Stimulated activated CD8-positive, alpha-beta memory T cell treated with anti-CD3 and anti-CD28 coated beads, Interleukin-4, amount 100 ng/mL, for 48 hours (primary cell): ENCODE measurements at places on chromosomes 16 and 17.
A peak's percentile ranks its signal among the peaks of the same experiment; 100 is the strongest.

DNA sequence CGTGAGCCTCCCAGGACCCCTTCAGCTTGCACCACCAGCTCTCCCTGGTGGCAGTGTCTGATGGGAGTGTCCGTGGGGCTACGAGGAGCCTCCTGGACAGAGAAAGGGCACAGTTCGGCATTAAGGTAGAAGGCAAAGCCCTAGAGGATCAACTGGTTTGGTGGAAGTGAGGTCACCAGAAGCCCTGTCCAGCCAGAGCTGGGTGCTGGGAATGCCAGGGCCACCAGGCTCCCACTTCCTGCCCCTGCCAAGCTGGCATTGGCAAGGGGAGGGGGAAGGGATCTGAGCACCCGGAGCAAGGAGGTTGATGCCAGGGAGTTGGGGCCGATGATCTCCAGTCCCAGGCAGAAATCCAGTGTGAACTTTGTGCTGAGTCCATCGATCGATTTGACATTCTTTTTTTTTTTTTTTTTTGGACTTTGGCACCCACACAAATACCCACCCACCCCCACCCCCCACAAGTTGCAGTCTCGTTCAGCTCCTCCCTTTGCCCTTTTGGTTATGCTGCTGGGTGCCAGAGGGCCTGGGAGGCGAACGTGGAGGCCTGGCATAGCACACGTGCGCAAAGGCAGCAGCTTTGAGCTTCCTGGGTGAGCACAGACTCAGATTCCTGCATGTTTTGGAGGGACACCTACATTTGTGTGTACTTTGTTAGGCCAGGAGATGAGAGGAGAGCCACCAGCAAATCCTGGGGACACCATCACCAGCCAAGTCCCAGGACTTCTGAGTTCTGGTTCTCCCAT is 2.1 kb downstream of the NHERF1 start:
- DNase-seq, result peak; percentile 41

- DNase-seq, result no peak
These were observed 171.4 kb downstream of the COPRS start for GRCh38 chr17:31687505-31688126.

GRCh38 chr16:13270602-13271001 is 369.2 kb downstream of the SHISA9 start:
- DNase-seq, result no peak

DNA sequence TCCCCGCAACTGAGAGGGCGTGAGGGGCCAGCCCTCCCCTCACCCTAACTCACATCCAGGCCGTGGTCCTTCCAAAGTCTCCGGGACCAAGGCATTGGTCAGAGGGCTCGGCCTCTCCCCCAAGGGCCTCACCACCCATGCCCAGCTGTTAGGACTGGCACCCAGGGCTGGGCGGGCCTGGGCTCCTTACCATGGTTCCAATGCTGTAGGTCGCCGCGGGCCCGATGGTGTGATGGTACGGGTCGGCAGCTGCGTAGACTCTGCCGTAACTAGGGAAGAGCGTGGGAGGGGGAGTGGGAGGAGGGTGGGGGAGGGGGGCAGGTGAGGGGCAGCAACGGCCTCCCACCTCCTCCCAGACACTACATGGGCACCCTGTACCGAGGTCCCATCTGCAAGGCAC is 19.6 kb downstream of the ENGASE start:
- DNase-seq, result no peak

- DNase-seq, result peak; percentile 72
These were observed 56.6 kb upstream of the GSE1 start for GRCh38 chr16:85556456-85557082.

DNA sequence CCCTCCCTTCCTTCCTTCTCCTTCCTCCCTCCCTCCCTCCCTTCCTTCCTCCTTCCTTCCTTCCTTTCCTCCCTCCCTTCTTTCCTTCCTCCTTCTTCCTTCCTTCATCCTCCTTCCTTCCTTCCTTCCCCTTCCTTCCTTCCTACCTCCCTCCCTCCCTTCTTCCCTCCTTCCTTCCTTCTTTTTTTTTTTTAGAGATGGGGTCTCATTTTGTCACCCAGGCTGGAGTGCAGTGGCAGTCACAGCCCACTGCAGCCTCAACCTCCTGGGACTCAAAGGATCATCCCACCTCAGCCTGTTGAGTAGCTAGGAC is 44.6 kb downstream of the COX4I1 start:
- DNase-seq, result no peak

DNA sequence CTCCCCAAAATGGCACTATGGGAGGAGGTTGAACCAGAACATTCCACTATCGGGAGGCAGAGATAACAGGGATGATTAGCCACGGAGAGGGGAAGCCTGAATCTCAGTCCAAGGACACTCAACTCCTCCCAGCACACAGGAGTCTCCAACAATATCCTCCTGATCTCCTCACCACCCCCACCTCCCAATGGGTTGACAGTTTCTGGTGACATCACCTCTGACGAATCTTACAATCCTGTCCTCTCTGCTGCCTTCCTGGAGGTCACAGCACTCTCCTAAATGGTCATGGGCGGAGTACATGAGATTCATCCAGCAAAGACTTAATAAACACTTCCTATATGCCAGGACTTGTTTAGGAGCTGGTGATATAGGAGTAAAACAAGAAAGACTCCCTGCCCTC is 80.9 kb downstream of the SLC6A2 start:
- DNase-seq, result no peak

DNA sequence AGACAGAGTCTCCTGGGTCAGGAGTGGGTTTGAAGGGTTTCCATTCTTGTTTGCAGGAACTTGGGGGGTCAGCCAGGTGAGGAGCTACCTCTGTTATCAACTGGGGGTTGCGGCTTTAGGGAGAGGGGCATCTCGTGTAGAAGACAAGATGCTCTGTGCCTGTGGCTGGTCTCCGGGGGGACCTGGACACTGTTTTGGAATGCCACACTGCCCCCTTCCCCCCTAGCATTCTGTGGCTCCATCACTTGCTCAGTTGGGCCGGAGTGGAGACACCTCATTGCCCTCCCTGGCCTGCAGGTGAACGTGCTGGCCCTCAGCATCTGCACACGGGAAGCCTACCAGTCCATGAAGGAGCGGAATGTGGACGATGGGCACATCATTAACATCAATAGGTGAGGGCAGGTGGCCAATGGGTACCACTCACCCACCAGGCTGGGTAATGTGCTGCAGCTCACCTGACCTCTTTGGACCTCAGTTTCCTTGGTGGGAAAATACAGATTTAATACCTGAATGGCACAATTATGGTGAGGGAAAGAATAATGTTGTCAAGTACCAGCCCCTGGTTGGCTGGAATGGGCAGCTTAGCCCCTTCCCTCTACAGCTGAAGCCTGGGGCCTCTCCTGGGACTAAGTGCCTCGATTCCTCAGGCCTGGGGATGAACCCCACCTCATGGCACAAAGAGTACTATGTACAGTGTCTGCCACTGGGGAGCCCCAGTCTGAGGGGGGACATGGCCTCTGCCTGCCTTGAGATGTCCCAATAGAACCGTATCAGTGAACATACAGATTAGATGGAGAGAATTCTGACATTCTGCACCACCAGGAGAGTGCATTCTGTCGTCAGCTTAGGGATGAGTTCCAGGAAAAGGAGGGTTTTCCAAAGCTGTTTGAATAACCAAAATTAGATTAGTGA is 3.3 kb upstream of the MRM1 start:
- DNase-seq, result no peak

DNA sequence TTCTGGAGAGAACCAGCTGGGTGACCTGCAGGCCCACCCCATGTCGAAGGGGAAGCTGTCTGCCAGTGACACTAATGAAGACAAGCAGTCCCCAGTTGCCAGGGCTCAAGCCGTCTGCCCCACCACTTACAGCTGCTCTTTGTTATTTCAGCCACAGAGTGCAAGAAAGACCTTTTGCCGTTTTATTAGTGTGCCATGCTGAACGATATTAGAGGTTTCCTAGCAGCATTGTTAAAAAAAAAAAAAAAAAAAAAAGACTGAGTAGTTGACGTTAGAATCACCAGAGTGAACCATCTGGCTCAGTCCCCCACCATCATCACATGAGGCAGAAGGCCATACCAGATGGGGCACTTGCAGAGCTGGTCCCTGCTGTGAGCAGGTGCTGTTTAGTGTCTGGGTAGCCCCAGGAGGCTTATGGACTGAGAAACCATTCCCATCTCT is 26.5 kb upstream of the SLC39A11 start:
- DNase-seq, result no peak

DNA sequence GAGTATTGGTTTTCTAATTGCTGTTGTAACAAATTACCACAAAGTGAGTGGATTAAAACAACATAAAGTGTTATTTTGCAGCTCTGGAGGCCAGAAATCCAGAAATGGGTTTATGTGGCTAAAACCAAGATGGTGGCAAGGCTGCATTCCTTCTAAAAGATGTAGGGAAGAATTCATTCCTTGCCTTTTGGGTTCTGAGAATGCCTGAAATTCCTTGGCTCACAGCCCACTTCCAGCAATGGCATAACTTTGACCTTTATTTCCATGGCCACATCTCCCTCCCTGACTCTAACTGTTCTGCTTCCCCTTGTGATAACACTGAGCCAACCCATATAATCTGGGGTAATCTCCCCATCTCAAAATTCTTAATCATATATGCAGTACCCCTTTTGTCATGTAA is 269.6 kb upstream of the RPL38 start:
- DNase-seq, result no peak

DNA sequence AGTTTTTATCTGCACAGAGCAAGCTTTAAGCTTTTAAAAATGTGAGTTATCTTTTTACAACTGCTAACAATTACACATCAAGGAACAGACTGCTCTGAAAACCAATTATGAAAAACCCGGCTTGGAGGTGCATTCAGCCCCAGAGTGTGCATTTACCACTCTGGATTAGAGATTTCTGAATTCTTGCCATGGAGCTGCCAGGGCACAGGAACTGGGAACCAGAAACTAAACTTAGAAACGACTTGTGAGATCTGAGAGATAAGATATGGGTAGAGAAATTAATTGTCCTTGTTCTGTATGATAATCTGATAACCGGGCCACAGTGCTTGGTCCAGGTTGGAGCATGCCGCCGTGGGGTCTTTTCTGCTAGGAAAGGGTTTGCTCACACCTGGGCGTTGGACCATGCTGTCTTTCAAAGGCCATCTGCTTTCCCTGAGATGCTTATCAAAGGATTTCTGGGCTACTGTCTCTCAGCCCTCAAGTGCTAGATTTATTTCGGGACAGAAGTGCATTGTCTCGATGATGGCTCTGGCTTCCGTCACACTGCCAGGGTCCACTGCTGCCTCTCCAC is 210.0 kb downstream of the MAF start:
- DNase-seq, result no peak

DNA sequence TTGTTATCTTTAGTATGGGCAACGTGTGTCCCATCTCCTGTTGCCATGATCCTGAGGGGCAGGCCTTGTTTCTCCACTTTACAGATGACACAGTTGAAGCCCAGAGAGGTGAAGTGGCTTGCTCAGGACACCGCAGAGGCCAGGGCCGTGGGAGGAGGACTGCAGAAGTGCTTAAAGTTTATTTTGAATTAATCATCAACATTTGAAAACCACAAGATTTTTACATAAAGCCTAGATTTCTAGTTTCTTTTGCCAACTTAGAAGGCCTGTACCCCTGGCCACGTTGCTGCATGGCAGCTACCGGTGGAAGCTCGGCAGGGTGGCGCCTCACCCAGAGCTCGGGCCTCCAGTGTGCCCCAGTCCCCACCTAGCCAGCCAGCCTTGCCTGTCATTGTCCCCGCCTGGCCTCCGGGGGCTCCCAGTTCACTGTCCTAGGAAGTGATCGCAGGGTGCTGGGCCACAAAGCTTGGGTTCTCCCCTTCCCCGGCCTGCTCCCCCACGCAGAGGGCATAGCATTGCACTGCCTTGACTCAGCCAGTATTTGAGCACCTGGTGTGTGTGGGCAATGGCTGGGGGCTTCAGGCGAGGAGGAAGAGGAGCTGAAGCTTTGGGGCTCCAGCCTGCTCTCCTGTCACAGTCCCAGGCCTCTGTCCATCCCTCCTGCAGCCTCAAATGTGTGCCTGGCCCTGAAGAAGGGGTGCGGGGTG is 14.8 kb upstream of the ADCY7 start:
- DNase-seq, result peak; percentile 30

DNA sequence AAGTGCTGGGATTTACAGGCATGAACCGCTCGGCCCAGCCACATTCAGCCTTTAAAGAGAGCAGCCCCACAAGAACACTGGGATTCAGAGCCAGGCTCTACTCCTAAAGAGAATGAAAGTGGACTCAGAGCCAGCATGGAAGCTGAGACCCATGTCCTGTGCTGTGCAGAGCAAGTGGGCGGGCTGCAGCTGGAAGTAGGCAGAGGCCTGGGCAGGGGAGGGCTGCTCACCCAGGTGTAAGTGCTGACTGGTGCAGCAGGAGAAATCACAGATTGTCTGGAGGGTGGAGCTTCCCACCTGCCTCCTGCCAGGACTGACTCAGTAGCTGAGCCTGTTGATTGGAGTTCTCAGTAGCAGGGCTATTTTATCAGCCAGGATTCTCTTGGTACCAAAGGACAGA is 178.7 kb downstream of the KATNIP start:
- no peak for DNase-seq

DNA sequence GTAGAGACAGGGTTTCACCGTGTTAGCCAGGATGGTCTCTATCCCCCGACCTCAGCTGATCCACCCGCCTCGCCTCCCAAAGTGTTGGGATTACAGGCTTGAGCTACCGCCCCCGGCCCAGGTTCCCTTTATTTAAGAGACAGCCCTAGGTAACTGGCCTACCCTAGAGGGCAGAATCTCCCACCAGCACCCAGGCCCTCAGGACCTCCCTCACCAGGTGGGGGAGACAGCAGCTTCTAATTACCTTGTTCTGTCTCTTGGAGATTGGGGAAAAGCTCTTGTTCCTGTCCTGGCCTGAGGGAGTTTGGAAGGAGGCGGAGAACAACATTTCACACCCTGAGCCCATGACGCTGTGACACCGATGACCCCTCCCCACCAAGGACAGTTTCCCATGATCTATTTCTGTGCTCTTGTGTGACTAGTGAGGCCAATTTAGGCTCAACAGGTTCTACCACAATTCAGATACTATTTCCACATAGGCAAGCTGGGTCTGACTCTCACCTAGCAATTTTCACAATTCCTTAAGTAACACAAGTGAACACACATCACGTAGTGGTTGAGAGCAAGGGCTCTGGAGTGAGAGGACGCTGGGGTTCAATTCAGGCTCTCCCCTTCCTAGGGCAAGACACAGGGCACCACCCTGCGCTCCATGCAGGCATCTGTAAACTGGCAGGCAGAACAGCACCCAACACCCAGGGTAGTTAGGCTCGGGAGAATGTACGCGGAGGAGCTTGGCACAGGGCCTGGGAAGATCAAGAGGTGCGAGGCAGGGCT is 20.4 kb downstream of the HDAC5 start:
- DNase-seq, result no peak

GRCh38 chr17:39740357-39741111 is 2.8 kb downstream of the GRB7 start:
- no peak for DNase-seq

DNA sequence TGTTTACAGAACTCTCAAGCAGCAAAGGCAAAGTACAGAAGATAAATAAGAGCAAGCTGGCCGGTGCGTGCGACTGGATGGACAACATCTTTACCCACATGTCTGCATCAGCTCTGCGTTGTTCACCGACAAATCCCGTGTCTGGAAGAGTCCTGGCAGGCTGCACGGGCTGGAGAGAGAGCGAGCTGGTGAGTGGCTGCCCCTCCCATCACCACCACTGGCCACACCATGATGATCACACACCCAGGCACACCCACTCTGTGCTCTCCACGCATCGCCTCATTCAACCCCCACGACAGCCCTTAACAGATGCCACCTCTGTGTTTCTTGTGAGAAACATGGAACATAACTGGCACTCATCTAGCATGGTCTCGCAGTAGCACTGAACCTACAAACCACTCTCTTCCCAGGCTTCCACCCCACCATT is 59.2 kb downstream of the ANKRD11 start:
- DNase-seq, result no peak
